ENCODE measurements at places on chromosomes 2 and 18.

- DNase-seq, result no peak
Measured at GRCh38 chr2:56580242-56580641, 396.5 kb downstream of the CCDC85A start.

DNA sequence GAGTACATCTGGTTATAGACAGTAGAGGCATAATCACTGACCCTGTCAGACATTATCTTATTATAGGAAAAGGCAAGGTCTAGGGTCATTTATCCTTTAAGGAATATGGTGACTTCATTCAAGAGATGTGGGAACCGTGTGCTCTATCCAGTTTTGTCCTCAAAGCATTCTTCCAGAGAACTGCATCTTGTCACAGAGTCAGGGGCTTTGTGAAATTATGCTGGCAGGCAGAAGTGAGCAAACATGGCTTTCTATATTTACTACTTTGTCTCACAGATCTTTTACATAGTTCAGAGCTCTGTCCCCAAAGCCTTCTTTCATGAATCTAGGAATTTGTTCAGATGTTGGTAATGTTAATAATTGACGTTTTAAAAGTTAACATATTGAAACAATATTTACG is 177.4 kb downstream of the ASXL3 start:
- no peak for DNase-seq

DNA sequence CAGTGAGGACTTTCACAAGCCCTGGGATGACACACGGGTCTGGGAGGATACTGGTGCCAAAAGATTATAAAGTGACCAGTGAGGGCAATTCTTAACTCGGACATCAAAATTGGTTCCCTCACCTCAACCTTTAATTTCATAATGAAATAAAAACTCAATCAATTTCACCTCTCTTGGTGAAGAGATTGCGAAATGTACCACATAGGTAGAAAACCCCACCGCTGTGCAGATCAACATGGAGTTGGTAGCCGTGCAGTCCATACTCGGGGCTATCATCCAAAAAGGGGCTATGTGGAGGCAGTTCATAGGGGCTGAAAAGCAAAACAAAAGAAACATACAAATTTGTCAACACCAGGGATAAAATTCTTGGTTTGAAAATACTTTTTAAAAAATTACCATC is 24.4 kb downstream of the FBXO15 start:
- DNase-seq, result no peak

DNA sequence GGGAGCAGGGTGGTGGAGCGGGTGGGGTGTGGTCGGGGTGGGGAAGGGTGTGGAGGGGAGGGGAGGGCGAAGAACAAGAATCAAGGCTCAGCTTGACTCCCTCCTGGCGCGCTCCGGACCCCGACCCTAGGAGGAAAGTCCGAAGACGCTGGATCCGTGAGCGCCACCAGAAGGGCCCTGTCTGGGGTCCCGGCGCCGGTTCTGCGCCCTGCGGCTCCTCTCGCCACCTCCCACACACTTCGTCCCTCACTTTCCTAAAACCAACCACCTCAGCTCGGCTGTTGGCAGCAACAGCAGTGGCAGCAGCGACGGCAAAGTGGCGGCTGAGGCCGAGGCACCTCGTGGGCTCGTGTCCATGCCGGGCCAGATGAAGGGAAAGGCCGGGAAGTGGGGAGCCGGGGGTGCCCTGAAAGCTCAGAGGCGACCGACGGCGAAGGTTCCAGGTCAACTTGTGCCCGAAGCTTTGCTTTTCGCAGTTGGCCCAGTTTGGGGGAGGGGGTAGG is 2.1 kb downstream of the KLHL14 start:
- no peak for DNase-seq

DNA sequence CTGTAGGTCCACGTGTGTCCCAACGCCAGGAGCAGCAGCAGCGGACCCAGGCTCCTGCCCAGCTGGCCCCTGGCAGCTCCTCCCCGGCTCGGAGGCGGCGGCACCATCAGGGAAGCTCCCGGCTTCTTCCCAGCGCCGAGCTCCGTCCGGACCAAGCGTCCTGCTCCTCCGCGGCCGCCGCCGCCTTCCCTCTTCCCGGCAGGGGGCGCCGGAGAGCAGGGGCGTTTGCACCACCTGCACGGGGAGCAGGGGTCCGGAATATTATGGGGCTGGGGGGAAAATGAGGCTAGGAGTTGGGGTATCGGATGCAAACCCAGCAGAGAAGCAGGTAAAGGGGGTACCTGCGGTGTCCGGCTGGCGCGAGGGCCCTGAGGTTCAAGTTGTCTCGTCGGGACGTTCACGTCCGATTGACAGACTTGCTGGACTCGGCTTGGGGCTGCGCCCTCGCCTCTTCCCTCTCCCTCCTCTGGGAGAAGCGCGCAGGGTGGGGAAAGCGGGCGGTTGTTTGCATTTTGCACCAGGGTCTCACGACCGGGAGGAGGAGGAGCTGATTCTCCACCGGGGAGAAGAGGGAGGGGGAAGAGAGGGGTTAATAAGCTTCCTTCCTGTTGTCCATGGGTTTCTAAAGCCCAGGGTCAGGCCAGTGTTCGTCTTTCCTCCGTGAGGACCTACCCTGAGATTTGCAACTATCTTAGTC is at the start of gene CCBE1:
Gene CCBE1, minus strand, starts transcription at position 188 of the 697 bp plus-strand sequence.
- DNase-seq, result no peak

DNA sequence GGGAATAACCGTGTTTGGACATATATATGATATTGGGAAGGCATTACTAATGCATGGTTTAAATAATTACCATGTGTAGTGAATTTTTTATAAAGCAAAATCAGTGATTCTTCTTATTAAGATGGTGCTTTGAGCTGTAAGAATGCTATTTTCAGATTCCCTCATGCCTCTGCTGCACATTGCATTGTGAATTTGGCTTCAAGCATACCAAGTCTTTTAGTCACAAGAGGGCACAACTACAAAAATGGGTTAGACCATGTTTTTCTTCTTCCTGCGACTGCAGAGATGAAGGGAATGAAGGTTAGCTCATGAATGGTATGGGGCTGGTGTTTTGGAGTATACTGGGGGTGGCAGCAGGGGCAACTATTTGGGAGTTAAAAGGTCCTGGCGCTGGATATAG is 320.1 kb downstream of the SLC4A3 start:
- DNase-seq, result no peak
